ENCODE measurements at places on chromosomes 12 and 14.
A peak's percentile ranks its signal among the peaks of the same experiment; 100 is the strongest.

- no peak for DNase-seq
Observed at GRCh38 chr12:46945591-46945990, 119.8 kb upstream of the SLC38A4 start.

DNA sequence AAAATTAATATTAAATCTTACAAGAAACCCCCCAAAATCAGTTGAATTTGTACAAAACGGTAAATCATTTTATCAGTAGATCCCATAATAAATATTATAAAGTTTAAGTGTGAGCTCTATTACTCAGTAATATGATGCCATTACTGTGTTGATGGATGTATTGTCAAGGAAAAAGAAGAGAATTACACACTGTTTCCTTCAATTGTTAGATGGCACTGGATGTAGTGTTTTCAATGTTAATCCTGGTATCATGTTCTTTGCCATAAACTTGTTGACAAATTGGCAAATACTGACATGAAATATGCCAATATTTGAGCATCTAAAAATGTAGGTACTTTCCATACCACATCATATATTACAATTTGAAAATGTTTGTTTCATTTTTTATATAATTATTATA lies 101.6 kb downstream of the NTS start:
- DNase-seq: no peak

DNA sequence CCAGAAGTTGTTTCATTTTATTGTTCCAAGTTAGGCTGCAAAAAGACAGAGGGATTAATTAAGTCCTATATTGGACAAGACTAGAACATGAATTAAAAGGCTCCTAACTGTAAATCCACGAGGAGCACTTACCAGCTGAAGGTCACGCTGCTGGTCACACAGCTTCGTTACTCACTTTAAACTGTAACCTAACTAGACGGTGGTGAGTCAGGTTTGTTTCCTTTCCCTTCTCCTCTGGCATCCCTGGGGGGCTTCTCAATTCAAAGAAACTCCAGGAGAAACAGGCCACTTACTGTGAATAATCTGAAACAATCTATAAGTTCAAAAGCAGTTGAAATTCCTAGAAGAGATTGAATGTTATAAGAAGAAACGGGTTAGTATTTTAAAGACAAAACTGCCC lies 331.4 kb downstream of the BCAT1 start:
- DNase-seq: no peak

- DNase-seq: no peak
Observed at GRCh38 chr12:6960593-6961277, 9.6 kb downstream of the PTPN6 start.

- DNase-seq: no peak
Observed at GRCh38 chr12:93918900-93919299, 229.5 kb upstream of the PLXNC1 start.

DNA sequence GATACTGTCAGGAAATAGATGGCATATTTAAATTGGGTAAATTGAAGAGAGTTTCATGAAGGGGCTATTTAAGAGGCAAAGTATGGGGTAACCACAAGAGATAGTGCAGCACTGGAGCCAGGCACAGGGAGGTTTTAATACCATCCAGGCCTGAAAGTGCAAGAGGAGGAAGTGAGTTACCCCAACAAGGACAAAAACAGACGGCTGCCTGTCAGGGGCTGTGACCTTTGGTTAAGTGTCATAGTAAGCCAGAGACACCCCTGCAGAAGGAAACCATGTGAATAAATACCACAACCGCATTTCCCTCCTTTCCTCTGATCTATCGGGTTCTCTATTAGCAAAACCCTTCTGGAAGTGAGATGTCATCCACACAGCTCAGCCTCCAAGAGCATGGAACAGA lies 122.0 kb upstream of the DHRS4 start:
- DNase-seq: no peak

DNA sequence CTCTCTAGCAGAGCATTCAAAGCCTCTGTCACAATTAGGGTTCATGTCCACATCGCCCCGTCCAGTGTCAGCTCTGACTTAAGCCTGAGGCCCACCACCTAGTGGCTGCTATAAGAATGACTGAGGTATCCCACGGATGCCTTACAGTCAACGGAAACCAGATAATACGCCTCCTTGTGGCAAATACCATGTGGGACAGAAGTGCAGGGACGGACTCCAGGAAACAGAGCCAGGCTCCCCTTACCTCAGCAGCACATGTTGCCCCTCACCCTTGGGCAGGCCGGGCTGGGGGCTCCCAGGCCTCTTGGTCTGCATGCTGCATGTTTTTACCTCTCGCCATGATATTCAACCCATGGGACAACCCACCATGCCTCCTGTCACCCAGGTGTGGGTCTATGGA lies 86.3 kb downstream of the VWF start:
- peak; percentile 18 for DNase-seq

GRCh38 chr12:130236446-130236845 lies 74.2 kb downstream of the FZD10 start:
- no peak for DNase-seq

GRCh38 chr12:1795221-1795784 lies 25.1 kb upstream of the LRTM2 start:
- DNase-seq: no peak

DNA sequence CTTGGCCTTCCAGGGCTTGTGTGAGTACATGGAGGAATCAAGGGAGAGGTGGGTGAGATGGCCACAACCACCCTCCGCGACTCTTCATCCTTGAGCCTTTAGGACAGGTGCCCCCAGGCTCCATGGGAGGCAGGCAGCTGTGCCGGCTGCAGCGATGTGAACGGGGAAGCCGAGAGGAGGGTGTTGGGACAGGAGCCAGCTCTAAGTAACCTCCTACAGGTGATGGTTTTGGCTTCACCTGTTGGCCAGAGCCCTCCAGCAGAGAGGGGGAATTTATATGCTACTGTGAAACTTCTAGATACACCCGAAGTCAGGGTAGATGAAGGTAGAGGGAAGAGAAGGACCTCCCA lies 132.2 kb upstream of the HIF1A start:
- no peak for DNase-seq

GRCh38 chr12:54526812-54527630 lies 22.4 kb upstream of the PDE1B start:
- peak; percentile 37 for DNase-seq

- no peak for DNase-seq
Observed at GRCh38 chr14:47044841-47045240, 393.3 kb upstream of the RPL10L start.

DNA sequence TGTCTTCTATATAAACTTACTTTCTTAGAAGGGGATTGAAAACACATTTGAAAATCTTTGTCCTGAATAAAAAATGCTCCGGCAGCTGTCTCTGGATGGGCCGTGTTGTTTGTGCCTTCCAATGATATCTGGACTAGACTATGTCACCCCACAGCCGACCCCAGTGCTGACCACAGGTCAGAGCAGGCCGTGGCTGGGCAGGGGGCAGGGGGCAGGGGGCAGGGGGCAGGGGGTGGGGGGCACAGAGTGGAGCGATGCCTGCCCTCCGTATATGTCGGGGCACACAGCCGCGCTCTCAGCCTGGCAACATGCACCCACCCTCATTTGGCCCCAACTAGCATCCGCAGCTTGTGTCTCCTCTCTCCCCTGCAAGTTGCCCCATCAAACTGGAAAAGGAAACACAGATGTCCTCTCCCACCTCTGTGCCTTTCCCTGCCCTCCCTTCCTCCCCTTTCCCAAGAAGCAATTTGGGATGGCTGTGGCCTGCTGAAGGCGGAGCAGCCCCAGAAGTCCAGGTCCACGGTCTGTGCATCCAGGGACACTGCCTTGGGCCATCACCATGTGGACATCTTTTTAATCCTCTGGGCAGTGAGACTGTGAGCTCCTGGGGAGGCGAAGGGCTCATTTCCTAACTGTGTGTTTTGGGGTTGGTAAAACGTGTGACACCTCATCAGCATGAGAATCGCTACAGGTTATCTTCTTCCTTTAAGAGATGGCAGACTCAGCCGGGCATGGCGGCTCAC lies 295.7 kb upstream of the RTL1 start:
- no peak for DNase-seq

DNA sequence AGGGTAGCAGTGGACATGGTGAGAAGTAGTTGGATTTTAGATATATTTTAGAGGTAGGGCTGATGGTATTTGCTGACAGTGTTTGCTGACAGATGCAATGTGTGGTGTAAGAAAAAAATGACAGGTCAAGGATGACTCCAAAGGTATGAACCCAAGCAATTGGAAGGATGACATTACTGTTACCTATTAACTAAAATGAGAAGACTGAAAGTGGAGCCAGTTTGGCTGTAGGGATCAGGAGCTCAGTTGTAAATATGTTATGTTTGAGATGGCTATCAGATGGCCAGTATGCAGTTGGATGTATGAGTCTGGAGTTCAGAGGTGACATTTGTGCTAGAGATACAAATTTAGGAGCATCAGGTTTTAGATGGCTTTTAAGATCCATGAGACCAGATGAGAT lies 17.4 kb upstream of the SERPINA6 start:
- no peak for DNase-seq

GRCh38 chr12:89632778-89633177 lies 75.9 kb downstream of the ATP2B1 start:
- DNase-seq: no peak

DNA sequence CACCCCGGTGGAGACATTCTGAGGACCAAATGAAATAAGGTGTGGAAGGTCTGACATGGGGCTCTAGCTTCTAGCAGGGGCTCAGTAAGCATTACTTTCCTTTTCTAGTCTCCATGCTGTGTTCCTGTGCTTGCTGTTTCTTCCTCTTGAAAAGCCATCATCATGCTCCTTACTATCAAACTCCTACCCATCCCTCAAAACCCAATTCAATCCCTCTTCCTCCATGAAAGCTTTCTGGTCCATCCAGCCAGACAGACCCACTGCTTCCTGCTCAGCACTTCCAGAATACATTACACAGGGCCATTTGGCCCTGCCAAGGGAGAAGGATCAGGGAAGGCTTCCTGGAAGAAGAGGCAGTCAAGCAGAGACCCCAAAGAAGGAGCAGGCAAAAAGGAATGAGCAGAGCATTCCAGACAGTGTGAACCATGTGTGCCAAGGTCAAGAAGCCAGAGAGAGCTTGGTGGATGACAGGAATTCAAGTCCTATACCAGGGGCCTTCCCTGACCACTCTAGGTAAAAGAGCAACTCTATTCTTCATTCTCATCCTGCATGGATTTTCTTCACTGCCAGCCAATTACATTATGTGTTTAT lies 59.5 kb downstream of the NUAK1 start:
- DNase-seq: no peak

GRCh38 chr12:48030173-48030650 lies 25.9 kb upstream of the COL2A1 start:
- DNase-seq: no peak

- DNase-seq: no peak
Observed at GRCh38 chr12:81963636-81964035, 204.5 kb upstream of the PPFIA2 start.

- peak; percentile 43 for DNase-seq
Observed at GRCh38 chr14:100237735-100238418, 1.1 kb upstream of the YY1 start.

DNA sequence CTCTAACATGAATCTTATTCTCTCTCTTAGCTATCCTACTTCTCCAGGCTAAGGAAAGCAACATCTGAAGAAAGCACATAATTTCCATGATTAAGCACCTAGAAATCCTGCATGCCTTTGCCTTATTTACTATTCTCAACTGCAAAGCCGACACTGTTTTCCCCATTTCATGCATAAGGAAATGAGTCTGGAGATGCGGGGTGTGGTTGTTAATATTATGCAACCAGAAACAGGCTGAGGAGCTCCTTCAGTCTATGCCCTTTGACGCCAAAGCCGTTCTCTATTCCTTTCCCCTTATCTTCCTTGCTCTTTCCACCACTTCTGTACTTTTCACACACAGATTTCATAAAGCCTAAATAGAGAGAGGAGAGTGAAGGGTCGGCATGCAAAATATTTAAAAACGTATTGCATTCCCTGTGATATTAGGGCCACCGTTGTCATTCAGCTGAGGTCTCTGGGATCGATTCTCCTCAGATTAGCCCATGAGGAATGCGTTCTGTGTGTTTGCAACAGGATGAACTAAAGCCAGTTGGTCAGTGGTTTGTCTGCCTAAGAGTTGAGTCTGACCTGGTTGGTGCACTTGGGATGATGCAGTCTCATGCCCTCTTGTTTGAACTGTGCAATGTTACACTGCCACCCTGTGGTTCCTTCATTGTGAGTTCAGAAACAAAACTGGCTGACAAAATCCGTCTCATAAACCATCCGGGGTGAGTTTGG lies 53.1 kb upstream of the PLEKHG7 start:
- peak; percentile 31 for DNase-seq

GRCh38 chr14:82626156-82627066 lies 1092.8 kb upstream of the SEL1L start:
- no peak for DNase-seq

DNA sequence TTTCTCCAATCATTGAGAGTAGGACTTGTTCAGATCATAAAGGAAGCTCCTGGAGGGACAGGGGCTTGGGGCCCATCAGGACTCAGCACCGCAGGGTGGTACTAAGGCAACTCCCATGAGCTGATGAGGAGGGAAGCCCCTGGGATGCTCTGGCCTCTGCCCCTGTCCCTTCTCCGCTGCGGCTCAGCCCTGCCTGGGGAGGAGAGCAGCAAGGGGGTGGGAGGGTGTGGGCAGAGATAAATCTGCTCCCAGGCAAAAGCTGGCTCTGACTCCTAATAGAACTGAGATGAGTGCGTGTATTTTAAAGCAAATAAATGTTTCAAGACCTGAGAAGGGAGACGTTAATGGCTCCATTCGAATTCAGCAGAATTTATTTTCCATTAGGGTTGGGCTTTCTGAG lies 52.0 kb upstream of the CHST11 start:
- DNase-seq: no peak

GRCh38 chr12:63020269-63020668 lies 85.3 kb upstream of the PPM1H start:
- no peak for DNase-seq

DNA sequence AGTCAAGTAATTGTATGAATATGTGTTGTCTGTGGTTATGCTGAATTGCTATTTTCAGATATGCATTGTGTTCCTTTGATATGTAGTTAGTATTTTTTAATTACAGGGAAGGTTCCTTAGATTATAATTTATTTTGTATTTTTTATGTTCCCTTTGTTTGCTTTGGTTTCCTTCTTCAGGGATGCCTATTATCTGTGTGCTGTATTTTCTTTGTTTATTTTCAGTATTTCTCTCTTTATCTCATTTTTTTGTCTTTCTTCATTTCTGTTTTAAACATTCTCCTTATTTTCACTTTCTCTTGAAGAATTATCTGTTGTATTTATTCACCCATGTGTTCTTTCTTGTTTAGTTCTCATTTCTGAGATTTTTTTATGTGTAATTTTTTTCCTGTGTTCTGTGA lies 163.1 kb downstream of the EMP1 start:
- no peak for DNase-seq

GRCh38 chr12:125683748-125684381 lies 618.6 kb downstream of the AACS start:
- no peak for DNase-seq

DNA sequence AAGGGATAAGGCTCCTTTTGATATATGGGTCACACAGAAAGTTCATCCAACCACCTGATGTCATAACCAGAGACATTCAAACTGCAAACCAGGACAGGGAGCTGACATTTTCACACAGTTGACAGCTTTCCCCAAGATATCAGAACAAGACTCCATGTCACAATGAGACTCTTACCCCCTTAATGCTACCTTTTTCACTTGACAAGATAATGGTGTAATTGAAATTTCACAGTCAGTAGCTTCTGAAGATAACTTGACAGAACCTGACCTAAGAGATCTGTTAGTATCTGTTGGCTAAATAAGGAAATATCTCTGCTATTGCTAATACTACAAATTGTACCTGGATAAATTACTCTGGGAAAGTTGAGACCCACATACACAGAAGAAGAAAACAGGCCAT lies 187.3 kb downstream of the C12orf50 start:
- DNase-seq: no peak

All from stimulated activated CD4-positive, alpha-beta T cell treated with anti-CD3 and anti-CD28 coated beads, TNF-alpha, amount 100 ng/mL, for 24 hours (primary cell).